Cortex of kidney (tissue), 1 donor: ENCODE measurements at places on chromosomes 7 and 10.

DNA sequence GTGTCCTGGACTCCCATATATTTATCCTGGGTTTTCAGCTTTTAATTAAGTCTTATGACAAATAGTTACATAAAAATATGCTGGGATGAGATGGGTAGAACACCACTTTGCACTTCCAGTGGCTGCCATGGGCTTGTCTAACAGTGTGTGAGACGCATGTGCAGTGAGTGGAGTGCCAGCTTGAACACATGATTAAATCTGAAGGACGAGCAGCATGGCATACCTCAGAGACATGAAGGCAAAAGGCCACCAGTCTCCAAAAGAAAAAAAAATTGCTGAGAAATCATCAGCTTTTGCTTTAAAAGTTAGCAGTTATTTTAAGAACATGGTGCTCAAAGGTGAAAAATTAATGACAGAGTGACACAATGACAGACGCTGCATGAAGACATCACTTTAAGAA, 139.0 kb upstream of the ADCY1 start:
- no peak for DNase-seq

GRCh38 chr10:35711615-35712411, 69.7 kb upstream of the FZD8 start:
- no peak for DNase-seq

DNA sequence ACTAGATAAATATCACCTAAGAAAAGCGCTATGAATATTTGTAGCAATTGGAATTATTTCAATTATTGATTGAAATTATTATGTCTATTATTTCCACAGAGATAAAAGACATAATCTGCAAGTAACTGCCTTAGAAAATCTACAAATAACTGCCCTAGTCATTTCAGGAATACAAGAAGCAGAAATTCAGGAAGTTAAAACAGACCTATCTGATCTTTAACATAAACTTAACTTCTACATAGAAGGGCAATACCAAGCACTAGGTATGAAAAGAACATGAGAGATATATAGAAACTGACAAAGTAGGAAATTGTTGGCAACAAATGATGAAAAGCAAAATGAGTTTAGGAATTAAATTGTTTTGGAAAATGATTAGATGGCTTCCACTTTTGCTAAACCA, 31.8 kb upstream of the AKR1B10 start:
- no peak for DNase-seq

GRCh38 chr7:23093546-23093945, 12.0 kb upstream of the KLHL7 start:
- DNase-seq = no peak

GRCh38 chr7:15515252-15515651, 46.6 kb downstream of the AGMO start:
- no peak for DNase-seq

DNA sequence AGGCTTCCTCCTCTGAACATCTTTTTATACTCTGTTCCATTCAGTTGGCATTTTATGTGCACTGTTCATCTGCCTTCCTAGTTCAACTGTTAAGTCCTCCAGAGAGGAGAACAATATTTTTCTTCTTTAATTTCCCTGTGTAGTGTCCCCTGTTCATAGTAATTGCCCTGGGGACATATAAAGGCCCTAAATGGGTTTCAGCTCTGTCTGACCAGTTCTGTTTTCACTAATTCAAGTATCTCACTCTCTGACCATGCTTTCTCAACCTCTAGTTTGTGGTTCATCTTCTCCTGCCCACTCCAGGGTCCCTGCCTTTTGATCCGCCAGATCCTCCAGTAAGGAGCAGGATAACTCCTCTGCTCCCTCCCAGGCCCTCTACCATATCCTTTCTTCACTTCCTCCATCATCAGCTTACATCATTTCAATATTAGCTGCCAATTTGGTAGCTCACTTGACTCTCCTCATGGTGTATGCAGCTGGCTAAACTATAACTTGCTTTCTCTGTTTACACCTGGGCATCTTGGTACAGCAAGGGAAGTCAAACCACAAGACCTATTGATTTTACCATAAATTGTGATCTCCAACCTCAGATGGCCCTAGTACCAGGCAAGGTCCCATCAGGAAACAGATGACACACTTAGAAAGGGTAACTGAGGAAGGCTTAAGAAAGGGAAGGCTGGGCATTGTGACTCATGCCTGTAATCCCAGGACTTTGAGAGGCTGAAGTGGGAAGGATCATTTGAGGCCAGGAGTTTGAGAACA, 17.7 kb upstream of the C10orf67 start:
- no peak for DNase-seq

DNA sequence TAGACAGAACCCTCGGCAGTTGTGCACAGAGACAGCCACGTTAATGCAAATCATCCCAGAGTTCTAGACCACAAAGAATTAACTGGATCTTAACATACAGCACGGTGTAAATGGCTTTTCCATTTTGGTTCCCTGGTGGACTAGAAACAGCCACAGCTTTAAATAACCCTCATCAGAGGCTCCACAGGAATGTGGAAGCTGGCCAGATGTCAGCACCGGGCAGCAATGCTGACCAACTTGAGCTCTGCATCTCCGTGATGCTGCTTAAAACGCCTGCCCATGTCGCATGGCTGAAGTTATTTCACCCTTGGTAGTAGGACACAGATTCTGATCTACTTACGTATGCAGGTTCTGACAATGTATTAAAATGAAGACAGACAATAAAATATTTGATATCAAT, 24.5 kb downstream of the RSU1 start:
- DNase-seq = no peak

DNA sequence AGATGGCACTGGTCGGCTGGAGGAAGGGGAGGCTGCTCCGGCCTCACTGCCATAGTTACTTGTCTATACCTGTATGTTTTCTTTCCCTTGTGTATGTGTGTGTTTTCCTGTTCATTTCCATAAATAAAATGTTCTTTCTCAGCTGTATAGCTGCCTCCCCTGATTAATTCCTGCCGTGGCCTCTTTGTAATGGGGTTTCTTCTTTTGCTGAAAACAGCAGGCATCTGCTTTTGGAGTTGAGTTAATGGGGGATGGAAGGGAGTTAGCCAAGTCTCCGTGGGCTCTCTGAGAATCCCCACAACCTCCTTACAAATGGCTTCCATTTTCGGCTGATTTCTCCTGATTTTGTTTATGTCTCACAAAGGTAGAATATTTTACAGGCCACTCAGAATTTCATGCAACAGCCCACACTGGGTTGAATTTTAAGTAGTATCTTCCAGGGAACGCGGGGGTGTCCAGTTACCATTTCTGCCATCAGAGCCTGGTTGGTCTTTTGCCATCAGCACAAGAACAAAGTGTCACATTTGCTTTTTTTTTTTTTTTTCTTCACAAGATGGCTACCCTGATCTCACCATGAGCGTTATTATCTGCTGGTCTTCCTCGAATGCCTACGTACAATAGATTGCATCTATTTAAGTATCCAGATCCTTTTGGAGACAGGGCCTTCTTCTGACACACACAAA, 88.1 kb upstream of the NRP1 start:
- no peak for DNase-seq

GRCh38 chr7:147207988-147208387, 1091.4 kb downstream of the CNTNAP2 start:
- DNase-seq = no peak

DNA sequence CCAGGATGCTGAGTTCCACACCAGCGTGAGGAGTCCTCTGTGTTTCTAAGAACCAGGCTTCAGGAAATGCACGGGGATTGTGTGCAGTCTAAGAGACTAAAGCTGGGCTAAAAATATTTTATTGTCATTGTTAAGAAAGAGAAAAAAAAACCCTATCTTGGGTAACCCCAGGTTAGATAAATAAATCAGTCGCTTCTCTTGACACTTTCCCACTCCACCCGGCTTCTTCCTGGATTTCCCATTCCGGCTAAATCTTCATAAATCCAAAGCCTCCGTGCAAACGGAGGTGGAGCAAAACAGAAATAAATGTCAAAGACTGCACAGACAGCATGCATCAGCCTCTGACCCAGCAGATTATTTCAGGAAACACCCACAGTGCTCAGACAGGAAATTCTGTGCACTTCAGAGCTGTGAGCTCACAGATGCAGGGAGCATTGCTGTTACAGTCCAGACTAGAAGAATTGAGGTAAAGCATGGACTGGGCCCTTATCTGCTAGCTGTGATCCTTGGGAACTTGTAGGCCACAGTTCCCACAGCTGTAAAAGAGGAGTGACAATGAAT, 44.8 kb upstream of the GRID1 start:
- DNase-seq = no peak

DNA sequence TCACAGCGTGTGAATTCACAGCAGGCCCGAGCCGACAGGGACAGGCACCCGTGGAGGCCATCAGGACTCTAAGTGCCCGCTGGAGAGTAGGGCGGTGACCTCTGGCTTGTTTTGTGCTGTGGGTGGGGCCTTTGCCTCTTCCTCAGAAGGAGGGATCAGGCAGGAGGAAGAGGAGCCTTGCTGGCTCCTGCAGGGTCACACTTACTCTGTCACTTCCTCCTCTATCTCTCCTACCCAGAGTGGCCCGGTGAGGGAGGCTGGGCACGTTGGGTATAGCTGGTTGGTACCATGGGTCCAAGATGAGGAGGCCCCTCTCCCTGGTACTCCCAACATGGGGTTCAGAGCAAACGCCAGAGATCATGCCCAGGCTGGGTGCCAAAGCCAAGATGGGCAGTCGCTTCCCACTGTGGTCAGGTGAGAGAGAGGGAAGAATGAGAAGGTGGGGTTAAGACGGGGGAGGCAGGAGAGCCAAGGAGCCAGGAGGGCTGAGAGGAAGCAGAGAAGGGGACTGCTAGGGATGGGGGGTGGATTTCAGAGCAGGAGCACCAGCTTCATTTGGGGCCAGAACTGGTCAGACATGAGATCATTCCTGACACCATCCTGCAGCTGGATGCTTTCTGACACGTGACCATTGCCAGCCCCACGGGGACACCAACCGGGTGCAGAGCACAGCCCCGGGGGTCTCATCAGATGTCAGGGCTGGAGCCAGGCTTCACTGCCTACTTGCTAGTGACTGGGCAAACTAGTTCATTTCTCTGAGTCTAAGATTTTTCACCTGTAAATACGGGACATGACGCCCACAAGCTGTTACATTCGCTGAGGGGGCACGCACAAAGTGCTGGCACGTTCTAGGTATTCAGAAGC, 54.8 kb upstream of the CACUL1 start:
- no peak for DNase-seq

DNA sequence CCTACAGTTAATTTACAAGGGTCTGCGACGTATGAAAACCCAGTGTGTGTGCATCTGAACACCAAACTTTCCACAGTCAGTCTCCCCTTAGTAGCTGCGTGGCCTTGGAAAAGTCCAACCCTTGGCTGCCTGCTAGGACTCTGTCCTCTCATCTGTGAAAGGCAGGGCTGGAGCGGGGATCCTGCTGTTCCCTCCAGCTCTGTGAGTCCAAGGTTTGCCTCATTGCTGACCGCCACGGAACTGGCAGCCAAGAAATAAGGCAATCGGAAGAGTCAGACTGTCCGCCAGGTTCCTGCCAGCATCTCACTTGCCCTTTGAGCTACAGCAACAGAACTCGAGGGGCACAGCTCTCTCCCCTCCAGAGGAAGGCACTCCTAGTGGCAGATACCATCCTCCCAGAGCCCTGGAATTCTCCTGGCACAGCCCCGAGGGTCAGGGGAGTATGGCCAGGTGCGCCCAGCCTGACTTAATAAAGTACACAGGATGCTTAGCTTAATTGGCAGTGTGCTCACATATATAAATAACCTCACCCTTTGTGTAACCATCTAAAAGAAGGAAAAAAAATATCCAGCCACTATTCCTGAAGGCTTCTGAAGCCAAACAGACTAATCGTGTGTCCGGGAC, 530.1 kb upstream of the FOXK1 start:
- DNase-seq = no peak

GRCh38 chr7:127018889-127019288, 233.9 kb downstream of the GRM8 start:
- no peak for DNase-seq

- DNase-seq = no peak
These were observed 81.1 kb downstream of the RGS10 start for GRCh38 chr10:119461380-119461779.

GRCh38 chr10:45380903-45381620, 7.0 kb downstream of the ALOX5 start:
- no peak for DNase-seq

DNA sequence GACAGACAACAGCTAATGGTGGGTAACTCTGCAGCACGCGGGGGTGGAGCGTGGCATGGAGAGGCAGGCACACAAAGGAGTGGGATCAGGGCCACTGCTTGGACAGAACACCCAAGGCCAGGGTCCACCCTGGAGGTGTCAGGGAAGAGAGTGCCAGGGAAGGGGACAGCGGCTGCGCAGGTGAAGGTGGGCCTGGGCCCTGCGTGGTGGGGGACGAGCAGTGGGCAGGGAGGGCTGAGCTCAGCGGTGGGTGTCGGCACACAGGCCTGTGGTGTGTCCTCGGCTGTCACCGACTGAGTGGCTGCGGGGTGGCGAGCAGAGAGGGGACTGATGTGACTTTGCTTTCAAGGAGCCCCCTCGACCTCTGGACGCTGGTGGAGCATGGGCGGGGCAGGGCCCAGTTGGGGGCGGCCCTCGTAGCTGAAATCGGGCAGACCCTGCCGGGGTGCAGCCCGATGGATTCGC, 8.4 kb upstream of the SCART1 start:
- DNase-seq = no peak

- DNase-seq = no peak
These were observed 18.3 kb upstream of the RPA3 start for GRCh38 chr7:7736671-7737070.

- no peak for DNase-seq
These were observed 1.9 kb downstream of the H2BK1 start for GRCh38 chr7:151208253-151208862.

- no peak for DNase-seq
These were observed 86.4 kb downstream of the TMEM106B start for GRCh38 chr7:12297283-12298108.

DNA sequence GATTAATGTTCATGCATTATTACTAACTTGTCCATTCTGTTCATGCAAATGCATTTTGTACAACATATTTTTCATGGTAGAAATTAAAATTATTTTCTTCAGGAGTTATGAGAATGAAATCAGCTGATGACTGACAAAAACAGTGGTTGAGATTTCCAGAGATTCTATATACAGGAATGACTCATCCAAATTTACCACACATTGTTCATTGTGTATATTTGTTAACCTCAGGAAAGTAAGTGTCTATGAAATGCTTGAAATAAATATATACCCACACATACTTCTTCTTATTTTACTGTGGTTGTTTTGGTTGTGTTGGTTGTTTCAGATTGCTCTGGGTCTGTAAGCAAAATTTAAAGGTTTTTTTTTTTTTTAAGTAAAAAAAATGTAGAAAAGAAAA, 108.1 kb upstream of the SP8 start:
- DNase-seq = no peak

GRCh38 chr10:28922127-28922526, 244.8 kb downstream of the BAMBI start:
- DNase-seq = no peak

DNA sequence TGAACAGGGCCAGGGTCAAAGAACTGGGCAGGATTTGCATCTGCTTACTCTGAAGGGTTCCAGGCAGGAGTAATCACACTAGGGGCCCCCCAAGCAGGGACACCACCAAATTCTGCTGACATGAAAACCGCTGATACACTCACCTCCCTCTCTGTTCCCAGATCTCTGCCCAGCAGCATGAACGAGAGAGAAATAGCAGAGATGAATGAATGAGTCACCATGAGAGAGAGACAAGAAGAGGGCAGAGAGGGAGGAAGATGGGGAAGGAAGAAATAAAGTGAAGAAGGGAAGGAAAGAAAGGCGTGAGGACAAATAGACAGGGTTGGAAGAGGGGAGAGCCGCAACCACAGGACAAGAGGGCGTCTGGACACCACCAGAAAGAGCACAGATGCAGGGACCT, 285.9 kb upstream of the NEBL start:
- no peak for DNase-seq
